ENCODE measurements at places on chromosomes 1 and 21.
A peak's percentile ranks its signal among the peaks of the same experiment; 100 is the strongest.

DNA sequence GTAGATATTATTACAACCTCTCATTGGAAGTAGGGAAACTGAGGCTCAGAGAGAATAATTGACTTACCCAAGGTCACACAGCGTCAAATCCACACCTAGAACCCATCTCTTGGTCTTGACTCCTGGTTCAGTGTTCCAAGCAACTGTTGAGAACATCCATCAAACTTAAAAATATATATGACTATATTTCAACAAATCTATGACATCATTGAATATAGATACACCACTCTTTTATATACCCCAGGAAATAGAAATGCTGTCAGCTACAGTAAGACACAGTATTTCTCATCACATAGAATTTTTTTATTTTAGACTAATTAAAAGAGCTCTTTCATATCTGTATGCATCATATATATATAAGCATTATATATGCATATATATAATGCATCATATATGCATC lies 56.9 kb downstream of the RUNX3 start:
- no peak for DNase-seq

DNA sequence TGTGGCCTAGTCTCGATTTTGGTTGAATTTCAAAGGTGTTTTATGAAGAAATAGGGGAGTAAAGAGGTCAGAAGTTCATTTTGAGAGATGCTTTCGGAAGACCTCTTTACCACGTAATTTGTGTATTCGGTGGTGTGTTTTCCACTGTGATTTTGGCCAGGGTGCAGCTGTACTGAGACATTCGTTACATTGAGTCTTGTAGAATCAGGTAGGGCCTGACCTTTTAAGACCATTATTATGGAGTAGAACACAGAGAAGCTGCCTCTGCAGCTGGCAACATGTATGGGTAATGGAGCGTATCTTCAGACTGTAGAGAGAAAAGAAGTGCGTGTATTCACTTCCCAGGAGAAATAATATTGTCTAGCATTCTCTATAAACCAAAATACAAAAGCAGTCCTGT lies 326.5 kb downstream of the PDE4B start:
- no peak for DNase-seq

DNA sequence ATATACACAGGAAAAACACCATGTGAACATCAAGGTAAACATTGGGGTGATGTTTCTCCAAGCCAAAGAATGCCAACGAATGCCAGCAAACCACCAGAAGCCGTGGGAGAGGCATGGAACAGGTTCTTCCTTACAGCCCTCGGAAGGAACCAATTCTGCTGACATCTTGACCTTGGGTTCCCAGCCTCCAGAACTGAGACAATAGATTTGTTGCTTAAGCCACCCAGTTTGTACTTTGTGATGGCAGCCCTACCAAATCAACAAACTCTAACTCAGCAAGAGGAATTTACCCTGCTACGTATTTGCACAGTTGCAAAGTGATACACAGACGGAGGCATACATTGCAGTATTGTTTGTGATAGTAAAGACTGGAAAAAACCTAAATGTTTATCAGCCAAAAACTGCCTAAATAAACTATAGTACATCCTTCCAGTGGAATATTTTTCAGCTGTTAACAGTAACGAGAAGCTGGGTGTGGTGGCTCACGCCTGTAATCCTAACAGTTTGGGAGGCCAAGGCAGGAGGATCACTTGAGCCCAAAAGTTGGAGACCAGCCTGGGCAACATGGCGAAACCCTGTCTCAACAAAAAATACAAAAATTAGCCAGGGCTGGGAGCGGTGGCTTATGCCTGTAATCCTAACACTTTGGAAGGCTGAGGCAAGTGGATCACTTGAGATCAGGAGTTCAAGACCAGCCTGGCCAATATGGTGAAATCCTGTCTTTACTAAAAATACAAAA lies 12.5 kb upstream of the ZC3H12A start:
- DNase-seq = no peak

GRCh38 chr1:159000625-159001024 lies 9.1 kb upstream of the IFI16 start:
- DNase-seq = peak; percentile 66

DNA sequence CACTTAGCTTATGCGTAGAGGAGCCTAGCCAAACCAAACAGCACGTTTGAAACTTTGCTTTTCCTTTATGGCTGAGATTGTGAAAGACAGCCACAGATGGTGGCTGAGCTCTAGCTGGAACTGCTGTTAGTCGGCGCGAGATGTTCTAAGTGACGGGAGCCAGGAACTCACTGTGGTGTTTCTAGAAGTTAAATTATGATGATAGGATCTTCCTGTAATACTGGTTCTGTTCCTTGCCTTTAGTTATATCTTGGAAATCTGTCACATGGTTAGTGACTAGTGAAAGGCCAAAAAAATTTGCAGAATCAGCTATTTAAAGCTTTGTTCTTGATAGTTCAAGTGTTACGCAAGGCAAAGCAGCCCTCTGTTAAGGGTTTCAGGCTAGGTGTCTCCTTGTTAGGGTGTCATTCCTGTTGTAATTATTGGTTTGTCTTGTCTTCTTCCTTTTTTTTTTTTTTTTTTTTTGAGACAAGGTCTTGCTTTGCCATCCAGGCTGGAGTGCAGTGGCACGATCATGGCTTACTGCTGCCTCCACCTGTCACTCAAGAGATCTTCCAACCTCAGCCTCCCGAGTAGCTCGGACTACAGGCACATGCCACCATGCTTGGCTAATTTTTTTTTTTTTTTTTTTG lies 22.6 kb downstream of the AK4 start:
- no peak for DNase-seq

- DNase-seq = no peak
Measured at GRCh38 chr1:213925531-213926182, 62.1 kb upstream of the PROX1 start.

GRCh38 chr1:73813236-73813635 lies 384.7 kb downstream of the LRRIQ3 start:
- no peak for DNase-seq

DNA sequence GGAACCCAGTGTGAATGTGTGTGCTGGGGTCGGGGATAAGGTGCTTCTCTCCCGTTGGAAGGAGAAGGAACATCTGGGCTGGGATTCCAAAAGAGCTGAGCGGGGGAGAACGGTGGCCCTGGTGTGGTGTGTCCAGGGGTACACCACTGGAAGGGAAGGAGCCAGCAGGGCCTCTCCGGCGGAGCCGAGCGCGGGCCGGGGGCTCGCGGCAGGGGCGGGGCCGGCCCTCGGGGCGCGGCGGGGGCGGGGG lies 231 bp upstream of the RPS6KA1 start:
- no peak for DNase-seq

DNA sequence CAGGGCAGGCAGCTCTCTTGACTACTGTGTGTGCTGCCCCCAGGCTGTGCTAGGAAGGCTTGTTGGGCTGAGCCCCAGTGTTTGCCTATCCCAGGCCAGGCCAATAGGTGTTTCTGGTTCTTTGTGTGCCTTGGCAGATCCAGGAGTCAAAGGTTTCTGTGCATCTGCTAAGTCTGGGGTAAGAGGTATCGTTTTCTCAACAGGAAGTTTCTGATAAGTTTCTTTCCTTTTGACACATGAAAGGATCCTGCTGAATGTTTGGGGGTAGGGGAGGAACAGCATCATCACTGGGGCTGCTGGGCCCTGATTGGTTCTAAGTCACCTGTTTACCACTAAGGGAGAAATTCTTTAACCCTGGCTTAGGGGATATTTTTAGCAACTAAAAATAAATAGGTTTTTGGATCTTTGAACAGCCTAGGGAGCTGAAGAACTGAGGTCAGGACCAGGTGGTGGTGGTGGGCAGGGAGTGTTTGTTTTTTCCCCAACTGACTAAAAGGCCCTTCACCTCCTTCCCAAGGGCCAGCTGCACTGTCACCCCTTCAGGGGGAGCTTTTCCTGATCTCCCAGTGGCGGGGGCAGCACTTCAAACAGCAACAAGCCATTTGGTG lies 85.1 kb downstream of the KCNN3 start:
- DNase-seq = no peak

DNA sequence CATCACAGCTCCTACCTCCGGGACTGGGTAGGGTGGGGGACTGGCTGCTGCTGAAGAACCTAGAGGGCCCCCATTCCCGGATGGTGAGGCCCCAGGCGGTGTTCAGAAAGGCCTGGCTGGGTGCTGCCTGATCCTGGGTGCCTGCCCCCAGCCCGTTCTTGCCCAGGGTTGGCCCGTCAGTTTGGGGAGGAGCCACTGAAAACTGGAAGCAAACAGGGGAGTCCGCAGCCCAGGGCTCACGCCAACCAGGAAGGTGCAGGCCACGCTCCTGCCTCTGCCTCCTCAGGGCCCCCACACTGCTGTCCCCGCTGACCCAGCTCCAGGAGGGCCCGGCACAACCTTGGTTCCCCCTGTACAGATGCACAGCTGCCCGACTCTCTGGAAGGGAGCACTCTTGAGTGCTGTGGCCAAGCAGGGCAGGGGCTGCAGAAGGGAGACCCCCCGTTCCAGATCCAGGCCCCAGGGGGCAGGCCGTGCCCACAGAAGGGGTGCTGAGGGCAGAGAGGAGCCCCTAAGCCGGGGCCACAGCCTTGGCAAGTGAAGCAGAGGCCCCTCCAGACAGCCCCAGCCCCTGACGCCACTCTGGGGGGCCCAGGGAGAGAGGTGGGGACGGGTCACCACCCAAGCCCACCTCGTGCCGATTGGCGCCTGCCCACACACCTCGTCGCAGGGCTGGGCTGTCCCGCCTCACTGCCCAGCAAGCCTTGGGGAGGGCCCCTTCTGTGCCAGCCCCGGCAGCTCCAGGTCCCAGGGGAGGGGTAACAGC lies 5.5 kb downstream of the C1QTNF12 start:
- DNase-seq = no peak

DNA sequence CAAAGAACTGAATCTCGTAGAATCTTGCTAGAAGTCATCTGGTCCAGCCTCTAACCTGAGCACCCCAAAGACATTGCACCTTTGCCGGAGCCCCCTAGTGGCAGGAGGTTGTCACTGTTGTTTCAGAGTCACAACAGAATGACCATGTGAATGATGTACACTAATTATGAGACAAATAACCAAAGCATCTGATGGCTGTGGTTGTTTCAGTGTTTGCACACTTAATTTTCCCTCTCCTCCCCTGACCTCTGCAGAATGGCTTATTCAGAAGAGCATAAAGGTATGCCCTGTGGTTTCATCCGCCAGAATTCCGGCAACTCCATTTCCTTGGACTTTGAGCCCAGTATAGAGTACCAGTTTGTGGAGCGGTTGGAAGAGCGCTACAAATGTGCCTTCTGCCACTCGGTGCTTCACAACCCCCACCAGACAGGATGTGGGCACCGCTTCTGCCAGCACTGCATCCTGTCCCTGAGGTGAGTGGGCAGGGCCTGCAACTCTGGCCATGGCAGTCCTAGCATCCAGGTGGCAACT lies 26.4 kb downstream of the TRAF5 start:
- DNase-seq = peak; percentile 61

GRCh38 chr1:167784876-167785550 lies 63.2 kb downstream of the MPZL1 start:
- DNase-seq = no peak

GRCh38 chr1:247407180-247407616 lies 8.8 kb upstream of the NLRP3 start:
- DNase-seq = no peak

DNA sequence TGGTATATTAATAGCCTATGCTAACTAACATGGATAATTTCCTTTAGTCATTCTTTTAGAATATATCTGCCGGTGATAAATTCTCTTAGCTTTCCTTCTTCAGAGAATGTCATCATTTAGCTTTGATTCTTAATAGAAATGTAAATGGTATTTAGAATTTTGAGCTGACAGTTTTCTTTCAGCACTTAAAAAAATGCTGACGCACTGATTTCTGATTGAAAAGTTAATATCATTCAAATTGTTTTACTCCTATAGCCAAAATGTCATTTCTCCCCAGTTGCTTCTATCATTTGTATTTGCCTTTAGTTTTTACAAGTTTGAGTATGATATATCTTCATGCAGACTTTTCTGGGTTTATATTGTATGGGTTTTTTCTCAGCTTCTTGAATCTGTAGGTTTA lies 668.0 kb downstream of the LTN1 start:
- DNase-seq = no peak

DNA sequence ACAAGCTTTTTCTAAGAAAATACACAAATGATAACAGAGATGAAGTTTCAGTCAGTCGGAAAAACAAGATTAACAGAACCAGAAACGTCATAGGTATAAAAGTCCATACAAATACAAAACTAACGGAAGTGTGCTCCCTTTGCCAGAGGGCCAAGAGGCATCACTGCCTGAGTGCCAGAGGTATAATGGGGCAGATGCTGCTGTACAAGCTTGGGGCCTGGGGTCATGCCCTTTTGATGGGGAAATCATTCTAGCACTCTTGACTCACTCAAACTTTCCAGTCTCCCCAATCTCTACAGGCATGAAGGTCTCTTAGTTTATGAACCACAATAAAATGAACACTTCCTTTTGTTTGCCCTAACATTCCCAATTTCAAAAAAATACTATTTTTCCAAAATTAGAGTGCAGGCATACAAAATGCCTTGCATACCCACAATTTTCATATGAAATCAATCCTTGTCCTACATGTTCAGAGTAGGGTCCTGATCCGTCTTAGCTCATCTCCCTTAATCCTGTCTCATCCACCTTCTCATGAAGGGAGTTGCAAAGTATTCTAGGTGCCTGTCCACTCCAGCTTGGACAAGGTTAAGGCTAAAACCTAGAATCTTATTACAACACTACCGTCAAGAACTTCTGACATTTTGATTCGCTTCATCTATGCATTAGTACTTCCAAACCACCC lies 1.5 kb downstream of the RPL22 start:
- DNase-seq = no peak

GRCh38 chr21:34885125-34885524 lies 164.0 kb downstream of the RUNX1 start:
- no peak for DNase-seq

GRCh38 chr21:31262728-31263127 lies 81.3 kb downstream of the TIAM1 start:
- DNase-seq = no peak

DNA sequence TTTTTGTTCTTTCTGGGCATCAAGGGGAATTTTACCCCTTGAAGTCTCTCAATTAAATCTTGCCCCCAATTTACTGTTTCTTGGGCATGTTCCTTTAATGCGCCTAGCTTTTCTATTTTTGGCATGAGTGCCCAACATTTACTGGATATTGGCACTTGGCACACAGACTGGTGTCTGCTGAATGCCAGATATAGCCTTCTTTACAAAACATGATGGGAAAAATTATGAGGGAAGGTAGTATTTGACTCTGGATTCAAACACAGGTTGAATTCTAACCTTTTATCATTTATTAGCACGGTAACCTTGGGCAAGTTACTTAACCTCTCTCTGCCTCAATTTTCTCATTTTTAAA lies 88.3 kb upstream of the GPR52 start:
- DNase-seq = no peak

DNA sequence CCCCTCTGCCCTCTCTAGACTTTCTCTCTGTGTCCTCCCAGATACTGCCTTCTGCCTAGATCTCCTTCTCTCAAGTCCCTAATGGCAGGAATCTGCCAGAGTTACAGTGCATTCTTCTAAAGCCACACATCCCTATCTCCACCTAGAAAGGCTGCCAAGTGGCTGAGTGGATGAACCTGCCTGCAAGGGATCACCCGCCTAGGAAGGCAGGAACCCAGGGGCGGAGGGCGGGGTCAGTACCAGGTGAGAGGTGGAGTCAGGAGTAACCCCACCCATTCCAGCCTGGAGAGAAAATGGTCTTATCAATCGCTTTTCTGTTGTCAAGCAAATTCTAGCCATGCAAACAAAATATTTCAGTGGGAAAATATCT lies 60.8 kb downstream of the BCAR3 start:
- no peak for DNase-seq

- no peak for DNase-seq
Measured at GRCh38 chr1:7261490-7261889, 476.2 kb downstream of the CAMTA1 start.

Measured in urothelium cell line (cell line).